CD4-positive, alpha-beta T cell treated with Interleukin-2 at 100 ng/mL for 4 hours (primary cell): ENCODE measurements at places on chromosomes 12 and 14.
A peak's percentile ranks its signal among the peaks of the same experiment; 100 is the strongest.

DNA sequence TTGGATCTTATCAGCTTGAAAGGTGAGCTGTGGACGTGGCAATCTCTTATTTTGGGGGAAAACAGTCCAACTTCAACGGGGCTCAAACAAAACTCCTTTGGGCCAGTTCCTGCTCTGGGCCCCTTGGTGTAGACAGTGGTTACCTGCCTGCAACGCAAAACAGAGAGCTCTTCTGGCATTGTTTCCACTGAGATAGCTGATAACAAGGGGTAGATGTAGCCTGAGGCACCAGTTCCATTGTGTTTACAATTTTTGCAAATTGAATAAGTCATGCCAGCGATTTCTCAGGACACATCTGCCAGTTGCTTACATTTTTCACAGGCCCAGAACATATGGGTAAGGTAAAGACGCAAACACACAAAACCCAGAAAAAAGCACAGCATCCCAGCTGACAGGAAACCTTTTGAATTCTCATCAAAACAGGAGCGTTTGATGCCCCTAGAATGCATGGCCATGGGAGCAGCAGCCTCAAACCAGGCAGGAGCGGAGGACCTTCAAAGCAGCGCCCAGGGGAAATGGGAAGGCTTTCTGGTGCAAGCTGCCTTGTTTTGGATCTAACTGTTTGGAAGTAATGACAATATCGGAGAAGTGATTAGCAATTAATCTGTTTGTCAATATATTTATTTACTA lies 259.7 kb downstream of the AACS start:
- DNase-seq: no peak

DNA sequence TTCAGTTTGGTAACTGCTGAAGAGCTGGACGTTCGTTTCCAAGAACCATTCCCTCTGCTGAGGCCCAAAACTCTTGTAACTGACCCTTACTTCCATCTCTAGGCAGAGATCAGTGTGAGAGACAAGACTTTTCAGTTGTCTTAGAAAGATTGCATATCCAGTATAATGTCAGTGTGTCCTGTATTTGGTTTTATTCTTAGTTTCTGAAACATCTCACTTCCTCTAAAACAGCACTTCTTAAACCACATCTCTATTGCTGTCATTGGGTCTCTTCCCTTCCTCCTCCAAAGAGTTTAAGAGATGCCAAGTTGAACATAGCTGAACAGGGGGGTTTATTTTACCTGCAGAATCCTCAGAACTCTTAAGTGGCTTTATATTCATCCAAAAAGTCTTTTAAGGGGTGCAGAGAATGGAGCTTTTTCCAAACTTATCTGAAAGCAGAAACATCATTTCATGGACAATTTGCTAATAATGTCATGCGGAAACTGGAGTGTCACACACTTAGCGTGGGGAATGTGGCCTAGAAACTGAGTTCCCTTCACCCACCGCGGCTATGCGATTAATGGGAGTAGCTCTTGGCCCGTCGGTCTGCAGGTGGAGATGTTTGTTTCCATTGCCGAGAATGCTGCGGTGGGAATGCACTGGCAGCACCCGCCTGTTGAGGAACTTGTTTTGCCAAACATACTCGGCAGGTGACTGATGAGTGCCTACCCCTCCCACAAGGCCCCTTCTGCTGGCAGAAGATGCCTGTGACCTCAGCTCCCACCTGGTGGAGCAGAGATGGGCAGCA lies 148.2 kb downstream of the ADGRD1 start:
- no peak for DNase-seq

DNA sequence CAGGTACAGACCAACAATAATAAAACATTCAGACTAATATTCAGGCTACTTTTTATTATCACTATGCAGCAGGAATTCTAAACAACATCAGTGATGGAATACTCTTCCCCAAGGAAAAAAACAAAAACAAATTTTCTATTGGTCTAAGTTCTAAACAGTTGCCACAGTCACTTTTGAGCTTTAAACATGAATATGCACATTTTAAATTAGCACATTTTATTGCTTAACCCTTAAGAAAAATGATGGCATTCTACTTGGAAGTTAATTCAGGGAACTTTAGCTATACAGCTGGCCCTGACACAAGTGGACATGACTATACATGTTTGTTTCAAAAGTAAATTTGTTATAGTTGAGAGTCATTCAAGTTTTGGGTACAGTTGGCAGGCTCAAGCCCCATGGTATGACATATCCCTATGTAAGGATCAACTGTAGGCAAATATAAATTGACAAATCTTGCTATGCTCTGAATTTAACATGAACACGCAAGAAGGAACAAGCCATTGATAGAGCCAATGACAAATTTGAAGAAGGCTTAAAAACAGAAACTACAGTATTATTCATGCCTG lies 224.3 kb upstream of the AMIGO2 start:
- no peak for DNase-seq

DNA sequence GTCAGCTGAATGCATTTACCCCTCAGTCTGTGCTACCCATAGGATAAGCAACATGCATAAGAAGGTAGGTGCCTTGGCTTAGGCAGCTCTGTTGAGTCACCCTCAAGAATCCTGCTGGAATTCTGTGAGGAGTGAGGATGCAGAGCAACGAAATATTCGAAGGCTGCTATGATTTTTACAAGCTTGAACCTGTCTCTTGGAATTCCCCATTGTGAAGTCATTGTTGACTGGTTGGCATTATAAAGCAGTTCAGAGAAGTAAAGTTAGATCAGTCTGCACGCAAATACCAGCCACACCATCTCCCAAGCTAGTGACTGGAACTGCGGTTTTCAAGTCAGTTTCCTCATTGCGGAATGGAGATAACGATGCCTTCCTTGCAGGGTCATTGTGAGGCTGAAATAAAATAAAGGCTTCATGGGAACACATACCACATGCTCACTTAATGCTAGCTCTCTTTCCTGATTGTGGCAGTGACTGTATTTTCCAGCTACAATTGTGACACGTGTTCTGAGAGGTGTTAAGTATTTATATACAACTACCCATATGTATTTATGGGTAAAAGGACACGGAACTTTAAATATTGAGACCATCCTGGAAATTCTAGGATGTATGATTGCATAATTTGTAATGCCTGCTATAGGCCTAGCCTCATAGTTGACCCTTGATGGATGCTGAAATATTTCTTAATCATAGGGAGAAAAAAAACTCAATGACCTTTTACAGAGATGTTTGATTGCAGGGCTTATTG lies 96.7 kb downstream of the ETV6 start:
- no peak for DNase-seq

GRCh38 chr12:70246580-70246979 lies 3.3 kb downstream of the CNOT2 start:
- DNase-seq: no peak

DNA sequence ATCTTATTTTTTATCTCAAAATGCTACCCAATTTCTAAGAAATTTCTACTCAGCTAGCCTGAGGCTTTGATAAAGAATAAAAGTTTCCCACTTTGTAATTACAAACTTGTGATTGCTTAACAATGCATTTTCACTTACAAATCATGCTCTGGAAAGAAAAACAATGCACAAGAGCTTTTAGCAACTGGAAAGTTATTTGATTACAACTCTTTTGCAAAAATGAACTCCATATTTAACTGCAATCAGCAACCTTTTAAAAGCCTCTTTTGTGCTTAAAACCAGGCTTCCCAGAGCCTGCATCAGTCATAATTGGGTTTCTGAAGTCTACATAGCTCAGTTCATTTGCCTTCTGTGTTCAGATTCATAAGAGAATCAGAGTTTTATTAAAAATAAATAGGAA lies 395.2 kb downstream of the PAWR start:
- no peak for DNase-seq

- no peak for DNase-seq
These were observed 99.1 kb upstream of the TMTC1 start for GRCh38 chr12:29882846-29883245.

GRCh38 chr14:63788011-63788933 lies 60.4 kb upstream of the SGPP1 start:
- DNase-seq: no peak

- no peak for DNase-seq
These were observed 39.8 kb downstream of the GPR68 start for GRCh38 chr14:91204657-91205056.

DNA sequence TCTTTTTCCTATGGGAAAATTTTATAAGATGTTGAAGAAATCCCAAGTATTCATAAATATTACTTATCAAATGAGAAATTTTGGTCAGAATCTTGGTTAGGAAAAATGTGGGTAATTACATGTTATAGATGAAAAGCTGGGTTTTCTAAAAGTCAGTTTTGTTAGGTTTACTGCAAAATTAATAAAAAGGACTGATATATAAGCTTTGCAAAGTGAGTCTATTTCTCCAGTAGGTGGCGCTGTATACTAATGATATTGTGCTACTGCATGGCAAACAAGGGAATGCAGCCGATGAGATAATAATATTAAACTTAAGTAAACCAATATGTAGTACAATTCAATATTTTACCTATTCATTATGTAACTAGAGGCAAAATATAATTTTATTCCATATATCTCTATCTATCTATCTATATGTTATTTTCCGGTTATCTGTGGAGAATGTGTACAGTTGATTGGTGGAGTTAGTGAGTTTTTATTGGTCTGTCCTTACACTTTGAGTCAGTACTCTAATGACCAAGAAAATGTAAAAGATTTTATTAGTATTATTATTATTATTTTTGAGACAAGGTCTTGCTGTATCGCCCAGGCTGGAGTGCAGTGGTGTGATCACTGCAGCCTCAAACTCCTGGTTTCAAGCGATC lies 32.9 kb downstream of the MIPOL1 start:
- DNase-seq: peak; percentile 47

DNA sequence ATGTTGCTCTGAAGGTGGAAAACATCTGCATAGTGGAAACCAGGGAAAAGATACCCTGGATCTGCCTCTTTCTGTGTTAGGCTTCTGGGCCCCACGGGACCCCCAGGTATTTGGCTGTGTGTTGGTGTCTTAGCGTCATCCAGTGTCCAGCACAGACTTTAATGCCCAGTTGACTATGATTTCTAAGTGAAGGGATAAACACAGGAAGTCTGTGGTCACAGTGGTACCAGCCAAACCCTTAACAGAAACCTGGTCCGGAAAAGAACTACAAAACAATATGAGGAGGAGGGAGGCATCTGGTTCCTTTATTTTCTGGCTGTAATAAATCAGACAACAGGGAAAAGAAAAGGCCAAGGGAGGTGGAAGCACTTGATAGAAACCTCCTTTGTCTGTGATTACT lies 56.4 kb downstream of the CMKLR1 start:
- no peak for DNase-seq

GRCh38 chr14:44896275-44897040 lies 65.3 kb downstream of the KLHL28 start:
- no peak for DNase-seq

DNA sequence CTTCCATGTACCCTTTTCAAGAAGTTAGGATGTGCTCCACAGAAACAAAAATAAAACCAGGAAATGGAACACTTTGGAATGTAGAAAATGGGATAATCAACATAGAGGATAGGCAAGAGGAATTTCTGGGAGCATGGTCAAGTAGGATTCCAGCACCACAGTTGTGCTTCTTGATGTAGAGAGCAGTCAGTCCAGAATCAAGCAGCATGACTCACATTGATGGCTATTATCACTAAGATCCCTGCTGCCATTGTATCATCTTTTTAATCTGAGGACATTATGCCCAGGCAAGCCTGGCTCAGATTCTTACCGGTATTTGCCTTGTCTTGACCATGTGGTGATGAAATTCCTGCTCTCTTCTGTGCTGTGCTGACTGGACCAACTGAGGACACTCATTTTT lies 5.7 kb downstream of the ETFRF1 start:
- no peak for DNase-seq

GRCh38 chr12:27554421-27555186 lies 30.6 kb downstream of the PPFIBP1 start:
- no peak for DNase-seq

GRCh38 chr12:93311827-93312226 lies 65.9 kb upstream of the NUDT4 start:
- DNase-seq: no peak

DNA sequence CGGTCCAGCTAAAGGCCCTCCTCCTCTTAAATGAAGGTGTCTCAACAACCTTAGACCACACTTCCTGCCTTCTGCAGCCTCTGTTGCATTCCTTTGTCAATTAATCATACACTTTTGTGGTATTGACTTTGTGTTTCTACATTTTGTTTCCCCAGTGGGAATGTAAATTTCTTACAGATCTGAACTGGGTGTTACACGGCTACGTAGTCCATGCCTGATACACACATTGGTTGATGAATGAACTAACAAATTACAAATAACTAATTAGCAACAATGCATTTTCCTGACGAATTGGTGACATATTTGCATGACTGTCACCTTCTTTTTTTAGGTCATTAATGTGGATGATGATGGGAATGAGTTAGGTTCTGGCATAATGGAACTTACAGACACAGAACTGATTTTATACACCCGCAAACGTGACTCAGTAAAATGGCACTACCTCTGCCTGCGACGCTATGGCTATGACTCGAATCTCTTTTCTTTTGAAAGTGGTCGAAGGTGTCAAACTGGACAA lies 15.2 kb upstream of the CCT2 start:
- DNase-seq: no peak

- no peak for DNase-seq
These were observed 8.3 kb downstream of the FZD10 start for GRCh38 chr12:130170611-130171010.

DNA sequence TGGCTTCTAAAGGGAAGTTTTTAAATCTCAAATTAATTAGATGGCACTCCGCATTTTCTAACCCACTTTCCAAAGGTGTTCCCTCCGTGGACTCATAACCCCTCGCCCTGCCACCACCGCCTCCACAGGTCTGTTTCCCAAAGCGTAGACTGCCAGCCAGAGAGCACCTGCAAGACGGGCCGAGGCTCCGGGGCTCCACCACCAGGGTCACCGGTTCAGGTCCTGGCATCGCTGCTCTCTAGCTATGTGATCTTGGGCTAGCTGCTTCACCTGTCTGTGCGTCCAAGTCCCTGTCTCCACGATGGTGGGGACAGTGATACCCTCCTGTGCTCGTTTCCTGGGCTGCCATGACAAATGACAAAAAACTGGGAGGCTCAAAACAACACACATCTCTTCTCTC lies 11.5 kb downstream of the RIMBP2 start:
- DNase-seq: no peak

DNA sequence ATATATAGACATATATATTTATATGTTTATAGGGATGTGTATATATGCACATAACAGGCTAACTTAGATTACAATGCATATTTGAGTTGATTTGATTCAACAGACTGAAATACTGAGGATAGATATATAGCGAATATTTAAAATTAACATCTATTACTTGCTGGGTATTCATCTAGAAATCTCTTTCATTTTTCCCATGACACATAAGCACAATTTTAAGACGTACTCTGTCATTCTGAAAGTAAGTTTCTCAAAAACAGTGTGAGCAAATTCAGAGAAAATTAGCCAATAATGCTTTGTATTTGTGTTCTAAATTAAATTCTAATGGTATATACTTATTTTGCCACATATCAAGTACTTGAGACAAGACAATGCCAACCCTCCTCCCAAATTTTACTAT lies 907.5 kb upstream of the MDGA2 start:
- DNase-seq: no peak

GRCh38 chr14:23358042-23358441 lies 5.4 kb upstream of the SLC22A17 start:
- DNase-seq: no peak

DNA sequence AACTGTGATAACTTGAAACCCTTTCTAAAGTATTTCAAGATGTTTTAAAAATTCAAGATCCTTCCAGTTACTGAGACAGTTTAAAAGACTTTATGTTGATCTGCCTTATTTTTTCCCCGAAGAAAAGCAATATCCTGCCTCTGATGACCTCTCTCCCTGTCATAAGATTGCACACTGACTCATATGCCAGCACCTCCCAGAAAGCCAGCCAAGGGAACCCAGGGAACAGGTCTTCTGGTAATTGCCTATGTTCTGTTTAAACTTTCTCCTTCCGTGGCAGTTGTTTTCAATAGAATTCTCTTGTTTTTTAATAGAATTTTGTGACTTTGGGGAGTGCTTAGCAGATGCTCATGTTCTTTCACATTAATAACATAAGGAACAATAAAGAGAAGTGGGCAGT lies 300.2 kb upstream of the PRKD1 start:
- DNase-seq: no peak
